ENCODE measurements at places on chromosomes 12 and 14.
A peak's percentile ranks its signal among the peaks of the same experiment; 100 is the strongest.

GRCh38 chr14:89550821-89551220 lies 133.8 kb upstream of the FOXN3 start:
- DNase-seq = no peak

GRCh38 chr14:100784523-100785337 lies 41.2 kb upstream of the MEG3 start:
- DNase-seq = peak; percentile 100

DNA sequence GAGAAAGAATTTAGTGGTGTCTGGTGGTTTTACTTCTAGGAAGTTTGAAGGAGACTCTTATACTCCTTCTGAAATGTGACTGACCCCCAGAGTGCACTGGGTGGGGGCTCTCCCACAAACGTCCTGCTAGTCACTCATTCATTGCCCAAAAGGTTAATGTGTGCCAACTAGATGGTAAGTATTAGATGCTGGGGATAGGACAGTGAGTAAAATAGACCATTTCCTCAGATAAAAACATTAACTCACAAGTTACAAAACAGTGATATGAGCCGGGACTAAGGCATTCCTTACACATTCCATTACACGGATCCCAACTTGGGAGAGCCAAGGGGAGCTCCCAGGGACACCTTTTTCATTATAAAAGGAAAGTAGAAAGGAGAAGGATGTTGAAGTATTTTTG lies 185.1 kb downstream of the ATXN7L3B start:
- DNase-seq = no peak

DNA sequence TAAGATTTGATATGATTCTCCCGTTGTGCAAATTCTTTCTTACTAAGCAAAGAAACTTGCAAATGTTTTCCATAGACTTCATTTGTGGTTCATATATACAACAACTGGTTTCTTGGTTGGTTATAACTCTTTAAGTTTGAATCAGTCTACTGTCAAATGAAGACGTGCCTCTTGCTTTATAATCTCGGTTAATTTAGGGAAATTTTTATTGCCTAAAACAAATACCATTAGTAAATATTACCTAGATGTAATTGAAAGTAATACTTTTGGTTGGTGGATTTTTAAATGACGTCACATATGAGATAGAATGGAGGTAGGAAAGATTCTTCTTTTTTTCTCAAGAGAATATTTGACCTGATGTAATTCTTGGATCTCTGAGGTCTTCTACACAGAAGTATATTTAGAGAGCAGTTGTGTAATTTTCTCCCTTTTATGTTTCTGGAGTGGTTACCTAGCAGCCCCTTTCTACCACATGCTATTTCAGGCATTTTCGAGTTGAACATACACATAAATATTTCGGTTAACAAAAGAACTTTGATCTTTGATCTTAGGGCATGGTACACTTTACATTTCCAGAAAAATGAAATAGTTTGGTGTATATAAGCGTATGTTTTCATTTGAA lies 1.7 kb downstream of the ATF7IP start:
- DNase-seq = no peak
